CD4-positive, alpha-beta T cell treated with Interleukin-4 for 4 hours (primary cell): ENCODE measurements at places on chromosomes 12 and 14.

DNA sequence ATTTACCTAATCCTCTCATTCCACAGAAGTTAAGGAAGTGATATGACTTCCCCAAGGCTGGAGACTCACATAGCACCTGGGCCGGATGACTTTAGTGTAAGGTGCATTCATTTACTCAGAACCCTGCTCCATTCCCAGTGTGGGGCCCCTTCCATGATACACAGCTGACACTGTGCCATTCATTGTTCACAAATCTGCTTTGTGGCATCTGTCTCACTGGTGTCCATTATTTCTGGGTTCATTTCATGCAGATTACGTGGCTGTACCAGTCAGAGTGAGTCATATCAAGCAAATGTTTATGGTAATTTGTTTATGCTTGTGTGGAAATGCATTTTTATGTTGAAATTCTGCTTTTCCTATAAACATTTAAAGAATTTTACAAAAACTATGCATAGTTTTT, 5.2 kb downstream of the ANO4 start:
- no peak for DNase-seq

- no peak for DNase-seq
Measured at GRCh38 chr12:121805171-121806008, 1.6 kb downstream of the SETD1B start.

DNA sequence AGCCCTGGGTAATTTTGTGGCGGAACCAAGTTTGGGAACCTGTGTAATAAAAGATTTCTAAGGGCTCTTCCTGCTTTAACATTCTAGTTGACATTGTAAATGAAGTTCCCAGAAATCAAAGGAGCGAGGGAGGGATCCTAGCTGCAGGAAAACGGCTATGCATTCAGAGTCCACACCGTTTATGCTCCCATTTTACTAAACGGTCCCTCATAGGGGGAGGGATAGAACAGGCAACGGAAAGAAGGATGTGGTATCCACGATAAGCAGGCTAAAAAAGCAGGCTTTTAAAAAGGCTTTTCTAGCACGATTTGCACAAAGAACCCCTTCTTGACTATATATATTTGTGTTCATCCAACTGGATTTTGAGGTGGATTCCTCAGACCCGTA, 559 bp downstream of the SYNJ2BP start:
- DNase-seq: no peak

GRCh38 chr12:51926718-51927117, 19.4 kb downstream of the ACVRL1 start:
- peak; percentile 27 for DNase-seq

DNA sequence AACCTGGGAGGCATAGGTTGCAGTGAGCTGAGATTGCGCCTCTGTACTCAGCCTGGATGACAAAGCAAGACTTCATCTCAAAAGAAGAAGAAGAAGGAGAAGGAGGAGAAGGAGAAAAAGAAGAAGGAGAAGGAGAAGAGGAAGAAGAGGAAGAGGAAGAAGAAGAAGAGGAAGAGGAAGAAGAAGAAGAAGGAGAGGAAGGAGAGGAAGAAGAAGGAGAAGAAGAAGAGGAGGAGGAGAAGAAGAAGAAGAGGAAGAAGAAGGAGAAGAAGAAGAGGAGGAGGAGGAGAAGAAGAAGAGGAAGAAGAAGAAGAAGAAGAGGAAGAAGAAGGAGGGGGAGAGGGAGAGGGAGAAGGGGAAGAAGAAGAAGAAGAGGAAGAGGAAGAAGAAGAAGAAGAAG, 12.9 kb upstream of the KRT8 start:
- no peak for DNase-seq

- DNase-seq: no peak
Measured at GRCh38 chr12:120748242-120748641, 22.6 kb downstream of the ACADS start.

DNA sequence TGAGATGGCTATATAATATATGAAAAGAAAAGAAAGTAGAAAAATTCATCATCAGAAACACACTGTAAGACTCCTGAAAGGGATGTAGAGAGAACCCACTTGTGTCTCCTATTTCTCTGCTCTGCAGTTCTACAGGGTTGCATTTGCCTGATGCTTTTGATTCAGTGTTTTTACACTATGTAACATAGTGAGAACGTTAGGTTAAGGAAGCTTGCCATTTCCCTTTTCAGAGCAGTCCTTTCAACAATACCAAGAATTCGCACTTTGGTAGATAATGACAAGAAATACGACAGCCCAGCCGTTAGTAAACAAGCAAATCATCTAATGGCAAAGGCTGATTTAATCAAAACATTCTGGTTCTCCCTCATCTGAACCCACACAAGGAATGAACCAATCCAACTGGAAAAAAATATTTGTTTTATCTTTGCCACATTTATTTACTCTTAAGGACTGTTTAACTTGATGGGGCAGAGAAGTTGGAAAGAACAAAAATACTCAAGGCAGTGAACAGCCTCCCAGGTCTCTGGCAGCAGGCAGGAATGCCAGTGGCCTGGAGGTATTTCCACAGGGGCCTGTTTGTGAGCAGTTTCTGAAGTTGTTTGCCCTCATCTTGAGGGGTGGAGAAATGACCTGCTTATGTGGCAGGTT, 30.8 kb upstream of the SOCS2 start:
- no peak for DNase-seq

GRCh38 chr12:26721800-26722199, 111.2 kb downstream of the ITPR2 start:
- no peak for DNase-seq

DNA sequence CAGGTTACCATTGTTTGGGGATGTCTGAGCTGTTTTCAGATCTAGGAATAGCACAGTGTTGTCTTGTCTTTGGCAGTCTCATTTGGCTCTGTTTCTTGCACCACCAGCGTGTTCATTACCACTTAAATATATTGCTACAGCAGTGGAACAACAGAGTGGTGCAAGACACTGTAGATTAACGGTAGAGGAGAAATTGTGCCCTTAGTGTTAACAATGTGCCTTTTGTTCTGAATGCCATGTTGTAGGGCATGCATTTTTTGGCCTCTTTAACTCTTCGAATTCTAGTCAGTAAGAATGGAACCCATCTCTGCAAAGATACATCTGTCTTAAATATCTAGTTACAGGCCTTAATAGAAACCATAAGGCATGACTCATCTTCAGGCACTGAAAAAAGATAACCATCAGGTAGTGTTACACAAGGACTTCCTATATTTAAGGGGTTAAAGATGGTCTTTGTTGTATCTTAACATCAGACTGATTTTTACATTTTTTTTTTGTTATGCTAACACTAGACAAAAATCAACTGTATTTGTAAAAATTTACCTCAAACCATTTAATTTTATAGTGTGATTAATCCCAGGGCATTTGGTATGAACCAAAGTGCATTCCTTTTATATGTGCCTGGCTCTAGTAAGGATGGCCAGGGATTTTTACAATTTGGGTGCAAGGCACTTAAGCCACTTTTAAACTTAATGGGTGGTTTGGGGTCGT, 12.9 kb downstream of the DYRK2 start:
- DNase-seq: no peak

GRCh38 chr14:33477797-33478196, 473.1 kb downstream of the EGLN3 start:
- DNase-seq: no peak

GRCh38 chr14:65471038-65471878, 58.7 kb downstream of the FUT8 start:
- DNase-seq: no peak

DNA sequence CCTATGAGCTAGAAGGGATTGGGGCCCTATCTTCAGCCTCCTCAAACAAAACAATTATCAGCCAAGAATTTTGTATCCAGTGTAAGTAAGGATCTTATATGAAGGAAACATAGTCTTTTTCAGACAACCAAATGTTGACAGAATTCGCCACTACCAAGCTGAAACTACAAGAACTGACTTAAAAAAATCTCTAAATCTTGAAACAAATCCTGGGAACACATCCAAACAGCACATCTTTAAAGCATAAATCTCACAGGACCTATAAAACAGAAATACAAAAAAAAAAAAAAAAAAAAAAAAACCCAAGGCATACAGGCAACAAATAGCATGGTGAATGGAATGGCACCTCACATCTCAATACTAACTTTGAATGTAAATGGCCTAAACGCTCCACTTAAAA, 41.3 kb upstream of the LMNTD1 start:
- no peak for DNase-seq

DNA sequence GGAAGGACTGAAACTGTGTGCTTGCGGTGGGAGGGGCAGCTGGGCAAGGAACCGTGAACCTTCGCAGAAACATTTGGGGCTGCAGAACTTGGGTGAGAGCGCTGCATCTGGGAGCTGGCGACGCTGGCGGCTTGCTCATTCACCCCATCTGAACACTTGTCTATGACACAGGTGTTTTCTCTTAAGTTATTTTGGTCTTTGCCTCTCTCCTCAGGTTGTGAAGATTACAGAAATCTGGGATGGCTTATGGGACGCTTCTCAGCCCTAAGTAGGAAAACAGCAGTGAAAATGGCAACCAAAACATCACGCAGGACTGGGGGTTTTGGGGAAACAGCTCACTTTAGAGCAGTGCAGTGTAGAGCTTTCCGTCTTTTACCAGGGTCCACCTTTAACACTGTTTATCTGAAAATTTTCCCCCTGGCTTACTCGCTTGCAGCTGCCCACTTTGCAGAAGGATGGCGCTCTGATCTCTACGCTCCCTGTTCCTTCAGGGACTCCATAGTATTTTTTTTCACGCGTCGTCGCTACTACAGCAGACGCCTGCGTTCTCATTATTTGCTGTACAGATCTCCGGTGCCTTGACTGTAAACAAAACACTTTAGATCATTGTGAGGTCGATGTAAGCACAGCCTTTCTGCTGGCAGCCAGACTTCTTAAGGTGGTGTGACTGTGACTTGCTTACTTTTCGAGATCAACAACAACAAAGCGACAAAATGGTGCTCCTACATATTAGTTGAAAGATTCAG, 2.7 kb upstream of the CDKN1B start:
- peak; percentile 87 for DNase-seq

DNA sequence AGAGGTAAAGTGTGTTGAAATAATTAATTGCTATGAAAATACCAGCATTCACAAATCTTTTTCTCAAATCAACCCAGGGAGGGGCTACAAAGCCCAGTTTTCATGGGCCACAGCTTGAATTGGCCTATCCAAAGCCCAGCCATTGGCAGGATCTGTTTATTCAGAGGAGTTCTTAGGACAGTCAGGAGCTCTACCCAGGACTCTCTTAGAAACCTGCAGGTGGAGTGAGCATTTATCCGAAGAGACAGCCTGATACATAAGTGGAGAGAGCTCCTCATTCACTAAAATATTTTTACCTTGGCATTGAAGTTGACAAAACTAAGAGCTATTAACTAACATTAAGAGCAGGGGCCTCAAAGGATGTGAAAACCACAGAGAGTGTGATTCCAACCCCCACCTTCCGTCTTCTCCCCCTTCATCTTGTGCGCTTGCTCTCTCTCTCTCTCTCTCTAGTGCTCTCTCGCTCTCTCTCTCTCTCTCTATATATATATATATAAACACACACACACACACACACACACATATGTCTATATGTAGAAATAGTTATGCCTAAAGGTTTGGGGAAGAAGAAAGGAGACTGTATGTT, 315.5 kb downstream of the SNAPC1 start:
- DNase-seq: peak; percentile 25

- no peak for DNase-seq
Measured at GRCh38 chr14:23355871-23356435, 3.3 kb upstream of the SLC22A17 start.

DNA sequence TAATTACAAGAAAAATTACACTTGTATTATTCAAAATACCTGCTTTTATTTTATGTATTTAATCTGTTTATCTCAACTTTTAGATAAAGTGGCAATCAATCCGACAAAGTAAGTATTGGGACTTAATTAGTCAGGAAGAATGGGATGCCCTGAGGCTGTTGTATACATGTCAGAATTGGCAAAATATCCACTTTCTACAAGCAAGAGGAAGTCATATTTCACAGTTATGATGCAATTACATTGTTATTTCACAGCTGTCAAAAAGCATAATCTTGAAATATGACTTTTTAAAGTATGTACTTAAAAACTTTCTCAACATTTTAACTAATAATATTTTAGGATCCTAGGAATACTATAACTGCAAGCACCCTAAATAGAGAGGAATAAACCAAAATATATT, 357.1 kb upstream of the MGAT4C start:
- no peak for DNase-seq

GRCh38 chr12:12610711-12611110, 965 bp upstream of the CREBL2 start:
- DNase-seq: no peak

GRCh38 chr12:128570191-128571065, 253.3 kb downstream of the SLC15A4 start:
- peak; percentile 35 for DNase-seq

- no peak for DNase-seq
Measured at GRCh38 chr12:102902093-102902492, 15.0 kb downstream of the PAH start.

- no peak for DNase-seq
Measured at GRCh38 chr12:68932128-68932960, 627 bp downstream of the CPM start.

DNA sequence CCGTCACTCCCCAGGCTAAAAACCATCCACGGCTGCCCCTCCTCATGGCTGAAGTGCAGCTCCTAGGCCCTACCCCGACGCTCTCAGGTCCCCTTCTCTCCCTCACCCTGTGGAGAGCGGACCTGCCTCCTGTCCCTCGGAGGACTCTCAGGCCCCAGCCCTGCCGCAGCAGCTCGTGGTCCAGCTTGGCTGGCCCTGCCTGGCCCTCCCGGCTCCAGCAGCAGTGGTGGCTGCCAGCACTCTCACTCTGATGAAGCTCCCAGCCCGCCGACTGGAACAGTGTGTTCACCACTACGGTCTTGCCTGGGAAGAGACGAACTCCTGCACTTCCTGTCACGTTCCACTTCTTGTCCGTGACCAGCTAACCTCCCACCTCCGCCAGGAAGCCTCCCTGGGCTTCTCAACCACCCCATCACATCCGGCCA, 11.1 kb downstream of the BAG5 start:
- DNase-seq: no peak

- no peak for DNase-seq
Measured at GRCh38 chr14:37901978-37902377, 305.7 kb upstream of the SSTR1 start.

DNA sequence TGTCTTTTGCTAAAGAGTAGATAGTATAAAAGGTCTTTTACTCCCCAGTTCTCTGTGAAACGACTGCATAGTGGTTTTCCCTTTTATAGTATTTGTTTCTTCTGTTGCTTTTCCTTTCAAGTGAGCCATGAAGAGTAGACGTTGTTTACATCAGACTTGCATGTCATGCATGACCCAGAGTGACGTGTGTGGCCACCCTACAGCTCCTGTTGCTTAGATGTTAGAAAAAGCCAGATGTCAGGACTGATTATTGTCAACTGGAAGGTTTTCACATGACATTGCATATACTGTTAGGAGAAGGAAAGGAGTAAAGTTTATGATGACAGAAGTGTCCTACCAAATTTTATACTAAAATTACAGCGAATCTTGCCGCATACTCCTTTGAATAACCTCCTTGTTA, 1.3 kb upstream of the RD3L start:
- DNase-seq: no peak

- no peak for DNase-seq
Measured at GRCh38 chr12:25194722-25195055, 271 bp downstream of the DNAI7 start.

- DNase-seq: no peak
Measured at GRCh38 chr14:105010891-105011291, 10.0 kb downstream of the CDCA4 start.
